ENCODE measurements at places on chromosomes 16 and 17.
A peak's percentile ranks its signal among the peaks of the same experiment; 100 is the strongest.

GRCh38 chr16:29804455-29805231, 1.7 kb upstream of the MAZ start:
- no peak for DNase-seq

GRCh38 chr16:22624800-22625533, 114.3 kb downstream of the NPIPB5 start:
- no peak for DNase-seq

DNA sequence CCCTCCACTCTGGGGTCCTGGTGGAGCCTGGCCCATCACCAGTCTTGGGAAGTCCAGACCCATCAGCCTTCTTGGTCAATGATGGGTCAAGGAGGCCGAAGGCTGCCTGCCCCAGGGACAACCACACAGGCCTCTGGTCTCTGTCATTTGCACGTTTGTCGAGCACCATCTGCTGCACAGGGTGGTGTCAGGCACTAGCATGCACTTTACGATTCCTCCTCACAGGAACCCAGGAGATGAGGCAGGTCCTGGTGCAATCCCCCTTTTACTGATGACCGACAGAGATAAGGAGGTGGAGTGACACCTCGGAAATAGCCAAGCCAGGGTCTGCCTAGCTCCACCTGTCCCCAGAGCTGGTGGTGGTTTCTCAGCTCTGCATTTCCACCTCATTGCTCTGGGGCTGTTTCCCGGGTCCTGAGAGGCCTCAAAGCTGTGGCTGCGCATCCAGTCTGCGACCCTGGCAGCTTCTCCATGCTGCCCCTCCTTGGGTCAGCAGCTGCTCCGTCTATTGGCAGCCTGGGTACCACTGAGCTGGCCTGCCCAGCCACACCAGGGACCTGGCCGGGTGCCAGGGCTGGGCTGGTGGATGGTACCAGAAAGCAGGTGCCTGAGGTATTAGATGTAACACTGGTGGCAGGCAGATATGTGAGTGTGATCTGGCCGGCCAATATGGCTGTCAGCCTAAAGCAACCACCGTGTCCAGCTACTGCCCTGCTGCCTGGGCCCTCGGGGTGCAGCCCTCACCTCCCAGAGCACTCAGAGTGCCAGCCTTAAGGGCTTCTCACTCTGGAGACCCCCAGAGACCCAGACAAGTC, 10.0 kb downstream of the MMP15 start:
- DNase-seq: peak; percentile 74

GRCh38 chr16:85995541-85996423, 96.8 kb downstream of the IRF8 start:
- no peak for DNase-seq

DNA sequence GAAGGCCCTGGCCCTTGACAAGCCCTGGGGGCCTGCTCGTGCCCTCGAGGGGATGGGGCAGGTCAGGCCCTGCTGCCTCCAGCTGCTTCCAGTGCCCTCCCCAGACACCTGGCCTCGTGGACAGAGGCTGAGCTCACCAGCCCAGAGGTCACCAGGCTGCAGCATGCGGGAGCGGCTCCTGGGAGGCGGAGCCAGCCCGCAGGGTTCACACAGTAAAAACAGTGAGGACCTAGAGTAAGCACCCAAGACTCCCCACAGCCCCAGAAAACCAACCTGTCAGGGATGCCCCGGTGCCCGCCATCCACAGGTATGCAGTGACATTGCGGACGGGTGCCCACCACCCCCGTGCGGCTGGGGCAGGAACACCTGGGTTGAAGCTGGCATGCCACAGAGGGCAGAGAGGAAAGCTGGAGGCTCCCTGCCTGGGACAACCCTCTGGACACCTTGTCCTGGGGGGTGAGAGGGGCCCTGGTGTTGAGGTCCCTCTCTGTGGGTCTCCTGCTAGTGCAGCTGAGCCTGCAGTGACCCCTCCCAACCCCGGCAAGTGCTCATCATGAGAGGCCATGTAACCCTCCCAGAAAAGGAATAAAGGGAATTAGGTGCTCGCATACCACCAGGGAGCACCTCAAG, 62.1 kb downstream of the LMF1 start:
- DNase-seq: no peak

DNA sequence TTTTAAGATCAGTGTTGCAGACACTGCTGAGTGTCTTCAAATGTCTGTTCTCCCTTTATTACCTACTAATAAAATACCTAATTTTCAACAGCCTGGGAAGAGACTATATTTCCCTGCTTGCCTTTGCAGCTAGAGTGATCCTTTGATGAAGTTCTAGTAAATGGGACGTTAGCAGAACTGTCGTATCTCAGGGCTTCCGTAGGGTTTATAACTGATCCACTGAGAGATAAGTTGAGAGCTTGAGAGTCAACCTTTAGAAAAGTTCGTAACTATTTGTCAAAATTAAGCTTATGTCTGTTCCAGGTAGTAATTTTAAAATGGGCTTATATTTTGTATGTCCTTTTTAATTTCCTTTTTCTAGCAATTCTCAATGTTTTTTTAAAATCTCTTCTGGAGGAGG, 527.0 kb downstream of the MAF start:
- DNase-seq: no peak

DNA sequence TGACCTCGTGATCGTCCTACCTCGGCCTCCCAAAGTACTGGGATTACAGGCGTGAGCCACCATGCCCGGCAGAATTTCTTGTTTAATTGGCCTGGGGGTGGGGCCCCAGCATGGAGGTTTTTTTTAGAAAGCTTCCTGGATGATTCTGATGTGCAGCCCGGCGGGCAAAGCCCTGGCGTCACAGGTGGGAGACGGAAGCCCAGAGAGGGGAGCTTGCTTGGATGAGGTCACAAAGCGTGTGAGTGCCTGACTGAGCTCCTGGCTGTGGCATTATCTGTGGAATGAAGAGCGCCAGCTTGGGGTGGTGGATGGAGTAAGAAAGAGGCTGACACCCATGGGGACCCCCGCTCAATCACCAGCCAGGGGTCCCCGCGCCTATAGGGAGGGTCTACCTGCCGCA, 4.1 kb downstream of the VASN start:
- DNase-seq: no peak

GRCh38 chr17:80358861-80359260, 56.1 kb upstream of the ENDOV start:
- no peak for DNase-seq

GRCh38 chr16:16009401-16009800, 60.0 kb downstream of the ABCC1 start:
- no peak for DNase-seq

DNA sequence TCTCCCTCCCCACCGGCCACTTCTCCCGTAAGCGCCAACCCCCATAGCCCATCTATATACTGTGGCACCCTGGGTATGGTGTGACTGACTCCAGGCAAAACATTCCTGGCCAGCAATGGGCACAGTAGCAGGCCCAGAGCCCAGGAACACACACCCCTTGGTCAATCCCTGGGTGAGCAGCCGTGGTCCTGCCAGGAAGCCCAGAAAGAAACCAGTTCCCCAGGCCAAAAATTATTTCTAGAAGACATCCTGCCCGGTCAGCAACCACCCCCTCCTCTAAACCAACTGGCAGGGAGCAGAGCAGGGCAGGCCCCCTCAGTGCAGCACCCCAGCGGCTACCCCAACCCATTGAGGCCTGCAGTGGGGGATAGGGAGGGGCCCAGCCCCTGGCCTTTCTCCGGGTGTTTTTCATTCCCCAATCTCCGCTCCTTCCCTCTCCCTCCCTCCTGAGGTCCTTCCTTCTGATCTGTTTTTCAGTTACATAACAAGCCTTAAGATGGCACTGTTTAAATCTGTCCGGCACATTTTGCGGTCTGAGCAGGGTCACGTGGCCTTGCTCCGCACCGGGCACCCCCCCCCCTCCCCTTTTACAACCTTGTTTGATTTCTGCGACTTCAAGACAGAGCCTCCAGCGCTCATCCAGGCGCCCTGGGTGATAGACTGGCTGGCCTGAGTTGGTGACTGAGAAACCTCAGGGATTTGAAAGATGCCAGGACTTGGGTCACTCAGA, 2.0 kb downstream of the NPTX1 start:
- DNase-seq: peak; percentile 79

- DNase-seq: no peak
Observed at GRCh38 chr16:78538919-78539318, 439.5 kb downstream of the WWOX start.

GRCh38 chr17:73098919-73099318, 6.4 kb upstream of the SLC39A11 start:
- DNase-seq: no peak

DNA sequence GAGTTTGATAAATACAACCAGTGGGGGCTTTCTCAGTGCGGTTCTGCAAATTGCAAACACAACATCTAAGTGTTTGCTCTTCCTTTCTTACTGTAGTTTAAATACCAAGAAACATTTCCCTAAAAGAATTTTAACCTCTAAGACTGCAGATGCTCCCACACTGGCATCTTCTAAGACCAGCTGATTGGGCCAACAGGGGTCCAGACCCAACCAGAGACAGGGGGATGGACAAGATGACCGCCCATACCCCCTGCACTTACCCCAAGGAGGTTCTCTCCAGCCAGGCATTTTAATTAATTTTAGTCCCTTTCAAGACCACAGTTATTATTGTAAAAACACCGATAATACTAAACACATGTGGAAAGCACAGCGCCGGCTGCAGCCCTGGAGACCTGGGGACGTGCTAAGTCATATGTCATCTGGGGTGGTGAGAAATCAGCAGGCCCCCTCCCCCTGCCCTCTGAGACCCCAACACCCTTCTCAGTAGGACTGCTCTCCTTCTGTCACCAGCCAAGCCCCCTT, 242.3 kb downstream of the SOX9 start:
- peak; percentile 83 for DNase-seq

GRCh38 chr17:48728232-48729231, at the start of gene HOXB13:
HOXB13 (minus strand) TSS chr17:48728750; CDS start chr17:48728593, 157 bp downstream.
- peak; percentile 54 for DNase-seq

- no peak for DNase-seq
Observed at GRCh38 chr17:40491486-40491885, 9.9 kb downstream of the TNS4 start.

GRCh38 chr16:51877686-51878085, 669.3 kb downstream of the TOX3 start:
- no peak for DNase-seq

GRCh38 chr16:12182212-12182611, 205.7 kb downstream of the SNX29 start:
- no peak for DNase-seq

DNA sequence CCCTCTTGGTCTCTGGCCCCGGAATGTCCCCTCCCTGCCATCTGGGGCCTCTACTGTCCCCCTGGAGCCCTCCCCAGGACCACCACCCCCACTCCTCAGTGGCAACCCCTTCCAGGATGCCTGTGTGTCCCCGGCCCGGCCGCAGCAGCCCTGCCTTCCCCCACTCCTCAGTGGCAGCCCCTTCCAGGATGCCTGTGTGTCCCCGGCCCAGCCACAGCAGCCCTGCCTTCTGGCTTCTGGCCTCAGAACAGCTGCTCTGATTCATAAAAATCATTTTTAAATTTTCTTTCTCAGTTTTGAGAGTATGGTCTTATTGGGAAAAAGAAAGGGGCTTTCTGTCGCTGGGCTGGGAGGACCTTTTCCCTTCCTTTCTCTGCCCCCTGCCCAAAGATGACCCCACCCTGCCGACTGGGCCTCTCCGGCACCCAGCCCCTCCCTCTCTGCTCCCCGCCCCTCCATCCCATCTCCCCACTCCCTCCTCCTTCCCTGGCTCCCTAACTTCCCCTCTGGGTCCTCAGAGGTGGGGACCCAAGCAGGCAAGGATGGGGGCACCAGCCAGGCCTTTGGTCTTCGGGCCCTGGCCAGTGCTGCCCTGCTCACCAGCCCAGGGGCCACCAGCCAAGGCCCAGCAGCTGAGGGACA, 40.5 kb downstream of the BAHCC1 start:
- DNase-seq: no peak

DNA sequence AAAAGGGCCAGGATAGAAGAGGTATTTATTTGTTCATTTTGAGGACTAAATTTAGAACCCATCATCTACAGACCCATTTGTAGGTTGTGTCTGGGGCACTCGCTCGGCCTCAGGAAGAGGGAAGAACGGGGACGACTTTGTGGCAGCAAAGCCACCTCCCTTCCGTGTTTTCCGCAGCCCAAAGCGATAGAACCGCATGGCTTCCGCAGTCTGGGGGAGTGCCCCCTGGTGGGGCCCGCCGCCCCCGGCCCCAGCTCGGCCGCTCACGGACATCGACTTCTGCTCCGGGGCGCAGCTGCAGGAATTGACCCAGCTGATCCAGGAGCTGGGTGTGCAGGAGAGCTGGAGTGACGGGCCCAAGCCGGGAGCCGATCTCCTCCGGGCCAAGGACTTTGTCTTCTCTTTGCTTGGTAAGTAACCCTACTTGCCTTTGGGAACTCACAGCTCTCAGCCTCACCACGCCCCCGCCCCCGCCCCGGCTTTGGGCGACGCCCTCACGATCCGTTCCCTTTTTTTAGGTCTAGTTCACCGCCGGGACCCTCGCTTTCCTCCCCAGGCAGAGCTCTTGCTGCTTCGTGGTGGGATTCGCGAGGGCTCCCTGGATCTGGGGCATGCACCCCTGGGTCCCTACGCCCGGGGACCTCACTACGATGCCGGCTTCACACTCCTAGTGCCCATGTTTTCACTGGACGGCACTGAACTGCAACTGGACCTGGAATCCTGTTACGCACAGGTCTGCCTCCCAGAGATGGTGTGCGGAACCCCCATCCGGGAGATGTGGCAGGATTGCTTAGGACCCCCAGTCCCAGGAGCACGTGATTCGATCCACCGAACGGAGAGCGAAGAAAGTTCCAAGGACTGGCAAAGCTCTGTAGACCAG, 681 bp downstream of the TMEM102 start:
- peak; percentile 57 for DNase-seq

- no peak for DNase-seq
Observed at GRCh38 chr16:69932228-69932627, 18.9 kb upstream of the CLEC18A start.

DNA sequence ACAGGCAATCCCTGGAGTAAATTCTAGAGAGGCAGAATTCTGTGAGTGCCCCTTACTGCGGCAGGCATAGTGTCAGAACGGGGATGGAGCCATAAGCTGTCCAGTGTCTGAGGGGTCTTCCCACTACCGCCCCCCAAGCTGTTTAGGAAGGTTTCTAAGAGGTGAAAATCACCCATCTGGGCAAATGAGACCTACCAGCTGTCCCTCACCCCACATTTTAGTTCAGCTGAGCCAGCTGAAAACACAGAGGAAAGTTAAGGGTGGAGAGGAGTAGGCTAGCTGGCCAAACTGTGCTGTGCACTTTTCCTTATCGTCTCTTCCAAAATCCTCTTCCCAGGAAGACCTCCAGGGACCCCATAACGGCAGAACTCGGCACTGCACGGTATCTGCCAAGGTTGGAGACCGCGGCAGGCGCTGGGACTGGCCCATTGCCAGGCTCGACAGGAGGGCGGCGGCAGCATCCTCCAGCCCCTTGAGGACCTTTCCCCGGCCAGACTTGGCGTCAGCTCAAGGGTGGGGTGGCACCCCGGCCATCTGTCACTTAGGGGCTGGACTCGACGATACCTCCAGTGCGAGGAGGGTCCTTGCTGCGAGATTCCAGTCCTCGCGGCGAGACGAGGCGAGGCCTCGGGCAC, 955 bp downstream of the ACLY start:
- peak; percentile 78 for DNase-seq

Data from SK-N-SH (cell line).